ENCODE measurements at places on chromosomes 11 and 22. TPM values are rescaled to one million over a fixed set of nuclear protein-coding genes. Genes with fewer than 3 reads are reported as not detected.

PRG3 gene
- not detected for total RNA-seq

TEX54 gene
- not detected for total RNA-seq

DAGLA gene
- 2.3 TPM for total RNA-seq

LMO1 gene
- total RNA-seq = not detected

GAS2 gene
- 0.51 TPM for total RNA-seq

OR8D1 gene
- total RNA-seq = not detected

POLD3 gene
- 10.4 TPM for total RNA-seq

CLDN5 gene
- total RNA-seq = not detected

CCDC34 gene
- total RNA-seq = 3.9 TPM

ACP2 gene
- total RNA-seq = 62.6 TPM

MAFF gene
- total RNA-seq = 73.0 TPM

SCGB2A2 gene
- total RNA-seq = not detected
